SW 1271 (cell line): ENCODE measurements at places on chromosomes 7 and 10.

GRCh38 chr10:34124522-34125035, 690.5 kb downstream of the PARD3 start:
- DNase-seq: peak; percentile 42

DNA sequence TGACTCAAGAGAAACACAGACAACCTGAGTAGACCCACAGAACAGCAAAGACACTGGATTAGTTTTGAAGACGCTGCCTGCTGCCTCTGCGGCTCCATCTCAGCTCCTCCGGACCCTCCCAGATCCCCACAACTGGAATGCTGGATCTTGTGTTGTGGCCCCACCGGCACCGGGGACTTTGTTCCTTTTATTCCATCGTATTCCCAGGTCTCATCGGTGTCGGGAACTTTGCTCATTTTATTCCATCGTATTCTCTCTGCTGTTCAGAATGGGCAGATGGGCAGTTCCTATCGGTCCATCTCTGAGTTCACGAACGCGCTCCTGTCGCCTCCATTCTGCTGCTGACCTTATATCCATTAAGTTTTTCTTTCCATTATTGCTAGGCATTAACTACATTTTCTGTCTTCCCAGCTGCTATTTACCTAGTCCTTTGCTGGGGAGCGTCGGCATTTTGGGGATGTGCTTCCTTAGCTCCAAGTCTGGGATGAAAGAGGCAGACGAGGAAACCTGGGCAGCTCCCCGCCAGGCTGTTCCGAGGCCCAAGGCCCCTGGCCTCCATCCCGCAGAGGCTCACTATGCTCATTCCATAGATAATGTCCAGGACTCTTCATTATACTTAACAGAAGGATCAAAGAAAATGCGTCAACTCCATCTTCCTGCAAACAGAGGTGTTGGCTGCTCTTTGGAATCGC, 192.4 kb downstream of the MAD1L1 start:
- DNase-seq: no peak

- DNase-seq: no peak
Observed at GRCh38 chr7:52715701-52716100, 319.7 kb upstream of the POM121L12 start.

- no peak for DNase-seq
Observed at GRCh38 chr10:113960617-113961181, 83.0 kb upstream of the ADRB1 start.

DNA sequence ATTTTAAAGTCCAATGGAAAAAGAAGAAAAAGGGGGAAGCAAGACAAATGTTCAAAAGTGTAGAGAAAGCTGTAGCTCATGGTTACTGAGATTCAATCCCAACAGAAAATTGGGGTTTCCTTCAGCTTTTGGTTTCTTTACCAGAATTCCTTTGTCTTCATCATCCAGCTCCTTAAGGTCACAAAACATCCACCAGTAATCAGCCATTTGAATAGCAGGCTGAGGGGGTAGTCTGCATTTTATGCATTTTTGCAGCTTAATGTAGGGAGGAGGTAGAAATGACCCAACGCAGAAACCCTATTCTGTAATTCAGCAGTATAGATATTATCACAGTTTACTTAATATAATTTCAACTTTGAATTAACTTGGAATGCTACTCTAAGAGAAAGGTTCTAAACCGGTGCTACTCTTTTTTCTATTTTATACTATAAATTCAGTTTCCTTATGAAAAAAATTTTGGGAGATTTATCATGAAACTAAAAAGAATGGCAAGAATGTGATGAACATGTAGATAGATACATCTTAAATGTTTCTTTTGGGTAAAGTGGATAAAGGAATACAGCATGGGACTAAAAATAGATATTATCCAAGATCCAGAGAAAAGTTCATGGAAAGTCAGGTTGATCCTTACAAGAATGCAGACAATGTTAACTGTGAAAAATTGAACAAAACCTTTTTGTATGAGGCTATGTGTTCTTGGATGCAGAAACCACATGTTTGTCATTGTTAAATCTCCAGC, 596.9 kb downstream of the PHTF2 start:
- DNase-seq: no peak

DNA sequence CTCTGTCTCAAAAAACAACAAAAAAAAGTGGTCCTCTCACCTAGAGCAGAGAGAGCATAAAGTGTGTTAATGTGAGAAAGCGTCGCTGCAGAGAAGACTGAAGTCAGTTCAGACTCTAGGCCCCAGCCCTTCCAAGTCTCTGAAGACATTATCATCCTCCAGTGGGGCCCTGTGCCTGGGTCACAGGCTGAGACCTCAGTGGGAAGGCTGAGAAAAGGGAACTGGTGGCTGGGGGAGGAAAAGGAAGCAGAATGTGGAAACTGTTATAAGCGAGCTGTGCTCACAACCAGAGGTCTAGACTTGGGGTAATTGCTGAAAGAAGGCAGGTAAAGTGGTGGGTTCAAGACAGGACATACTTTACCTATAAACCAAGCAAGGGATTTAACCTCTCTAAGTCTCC, 4.9 kb upstream of the RRP12 start:
- DNase-seq: no peak

- DNase-seq: no peak
Observed at GRCh38 chr10:63865210-63865609, 344.0 kb downstream of the REEP3 start.

- no peak for DNase-seq
Observed at GRCh38 chr10:48767373-48768143, 82.9 kb downstream of the WDFY4 start.

DNA sequence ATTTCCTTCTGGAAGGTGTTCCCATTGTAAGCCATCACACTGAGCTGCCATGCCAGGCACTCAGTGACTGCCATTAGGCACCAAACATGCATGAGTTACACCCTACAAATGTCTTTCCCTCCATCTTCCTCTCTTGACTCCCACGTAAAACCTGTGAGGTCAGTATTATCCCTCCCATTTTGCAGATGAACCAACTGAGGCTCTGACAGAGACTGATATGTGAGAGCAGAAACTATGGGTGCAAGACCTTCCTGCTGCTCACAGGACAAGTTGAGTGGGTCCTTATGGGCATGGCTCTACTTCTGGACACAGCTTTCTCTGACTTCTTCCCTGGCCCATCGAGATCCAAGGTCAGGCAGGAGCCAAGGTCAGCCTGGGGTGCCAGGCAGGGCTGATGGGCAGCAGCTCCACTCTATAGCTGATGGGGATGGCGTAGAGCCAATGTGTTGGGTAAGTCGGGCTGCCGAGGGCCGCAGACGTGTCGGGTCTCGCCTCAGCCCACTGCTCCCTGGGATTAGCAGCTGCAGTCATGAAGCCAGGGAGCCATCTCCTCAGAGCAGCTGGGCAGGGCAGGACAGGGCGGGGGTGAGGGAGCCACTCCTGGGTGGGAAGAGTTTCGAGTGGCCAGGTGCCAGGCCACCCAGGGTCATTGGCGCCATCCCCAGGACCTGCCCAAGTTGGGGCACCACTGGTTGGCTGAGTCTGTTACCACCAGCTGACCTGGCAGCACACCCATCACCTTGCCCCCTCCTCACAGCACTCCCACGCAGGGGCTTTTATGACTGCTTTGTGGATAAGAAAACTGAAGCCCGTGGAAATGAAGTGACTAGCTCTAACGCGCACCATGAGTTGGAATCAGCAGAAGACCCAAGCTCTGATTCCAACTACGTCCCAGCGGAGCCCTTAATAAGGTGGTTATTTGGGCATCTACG, 117.8 kb upstream of the ZMIZ1 start:
- no peak for DNase-seq

- no peak for DNase-seq
Observed at GRCh38 chr7:13110107-13110506, 422.7 kb downstream of the ARL4A start.

- DNase-seq: no peak
Observed at GRCh38 chr10:30816820-30817171, 187.2 kb upstream of the LYZL2 start.

DNA sequence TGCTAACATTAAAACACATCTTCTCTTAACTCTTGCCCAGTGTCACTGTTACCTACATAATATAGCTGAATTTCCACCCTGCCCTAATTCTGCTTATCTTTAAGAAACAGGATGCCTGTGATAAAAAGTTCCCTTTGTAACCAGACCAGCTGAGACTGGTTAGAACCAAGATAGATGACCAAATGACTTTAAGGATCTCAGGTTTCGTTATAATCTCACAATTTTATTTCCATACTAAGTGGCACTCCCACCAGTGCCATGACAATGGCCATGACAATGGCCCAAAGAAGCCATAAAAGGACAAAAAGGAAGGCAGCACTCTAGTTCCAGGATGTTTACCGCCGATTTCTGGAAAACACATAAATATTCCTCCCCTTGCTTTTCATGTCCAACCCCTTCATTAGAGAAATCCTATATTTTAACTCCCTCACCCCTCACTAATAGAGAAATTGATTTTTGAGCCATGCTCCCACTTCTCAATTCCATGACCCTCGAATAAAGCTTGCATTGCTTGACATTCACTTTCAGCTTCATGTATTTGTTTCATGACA, 126.1 kb downstream of the ELAPOR2 start:
- DNase-seq: no peak

- no peak for DNase-seq
Observed at GRCh38 chr10:1499359-1499957, 237.9 kb downstream of the ADARB2 start.

DNA sequence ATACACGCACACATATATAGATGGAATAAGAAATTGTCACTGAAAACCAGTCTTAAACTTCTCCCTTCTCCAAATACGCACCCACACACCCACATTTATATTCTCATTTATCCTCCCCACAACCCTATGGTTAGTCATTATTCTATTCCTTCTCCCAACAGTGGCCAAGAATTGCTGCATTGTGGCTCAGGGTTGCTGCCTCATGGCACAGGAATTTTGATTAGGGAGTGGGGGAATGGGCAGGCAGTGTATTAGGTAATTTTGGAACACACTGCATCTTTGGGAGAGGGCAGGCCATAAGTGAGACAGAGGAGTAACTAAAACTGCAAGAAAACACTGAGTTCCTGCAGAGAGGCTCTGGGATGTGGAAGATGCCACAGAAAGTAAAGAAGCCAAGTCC, 35.7 kb downstream of the NAPEPLD start:
- no peak for DNase-seq

DNA sequence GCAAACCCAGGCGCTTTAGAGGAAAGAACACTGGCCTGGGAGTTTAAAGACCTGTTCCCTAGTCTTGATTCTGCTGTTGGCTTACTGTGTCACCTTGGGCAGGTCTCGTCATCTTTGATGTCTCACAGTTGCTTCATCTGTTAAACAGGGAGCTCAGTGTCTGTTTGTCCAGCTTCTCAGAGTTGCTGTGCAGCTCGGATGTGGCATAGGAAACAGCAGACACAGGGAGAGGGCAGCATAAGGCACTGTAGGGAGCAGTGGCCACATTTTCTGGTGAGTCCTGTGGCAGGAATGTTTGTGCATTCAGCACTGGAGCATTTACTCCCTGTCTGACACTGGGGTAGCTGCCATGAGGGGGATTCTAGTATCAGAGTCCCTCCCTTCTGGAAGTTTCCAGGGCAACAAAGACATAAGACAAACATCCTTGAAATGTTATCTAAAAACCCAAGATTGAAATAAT, 2.0 kb downstream of the REPIN1 start:
- DNase-seq: no peak

DNA sequence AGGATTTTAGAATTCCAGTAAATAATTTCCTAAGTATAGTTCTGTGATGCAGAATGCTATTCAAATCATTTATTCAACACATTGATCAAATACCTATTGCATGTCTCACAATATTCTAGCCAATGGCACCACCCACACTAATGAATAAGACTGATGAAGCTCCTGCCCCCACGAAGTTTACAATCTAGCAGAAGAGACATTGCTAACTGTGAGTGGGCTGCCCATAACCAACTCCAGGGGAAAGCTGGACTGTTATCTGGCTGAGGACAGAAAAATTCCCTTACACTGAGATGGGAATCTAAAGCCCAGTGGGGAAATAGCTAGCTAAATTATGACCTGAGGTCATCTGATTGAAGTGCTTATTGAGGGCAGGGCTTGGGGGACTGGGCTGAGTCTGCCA, 128.8 kb upstream of the LYZL2 start:
- no peak for DNase-seq

GRCh38 chr10:27912231-27912630, 86.6 kb downstream of the ODAD2 start:
- no peak for DNase-seq

DNA sequence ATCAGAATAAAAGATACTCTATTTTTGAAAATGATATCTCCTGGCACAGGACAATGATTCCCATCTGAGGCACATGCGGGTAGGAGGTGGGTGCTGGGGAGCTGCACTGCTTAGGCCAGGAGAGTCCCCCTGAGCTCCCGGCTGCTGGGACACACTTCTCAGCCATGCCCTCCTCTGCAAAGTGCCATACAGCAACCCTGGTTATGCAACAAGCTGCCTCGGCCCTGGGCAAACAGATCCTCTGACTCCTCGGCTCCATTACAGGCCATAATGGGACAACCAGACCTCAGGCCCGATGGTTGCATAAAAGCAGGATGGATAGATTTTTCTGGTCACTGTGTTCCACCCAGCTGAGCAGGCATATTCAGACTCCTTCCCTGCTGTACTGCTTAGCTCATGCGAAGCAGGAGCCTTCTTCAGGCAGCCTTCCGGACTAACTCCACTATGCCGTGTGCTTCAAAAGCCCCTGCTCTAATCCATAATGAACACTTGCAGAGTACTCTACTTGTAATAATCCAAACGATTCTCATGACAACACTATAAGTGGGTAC, 6.5 kb upstream of the LEP start:
- DNase-seq: no peak

GRCh38 chr10:49290607-49291006, 8.4 kb upstream of the C10orf71 start:
- DNase-seq: no peak

GRCh38 chr7:35289376-35289775, 35.5 kb upstream of the TBX20 start:
- no peak for DNase-seq

DNA sequence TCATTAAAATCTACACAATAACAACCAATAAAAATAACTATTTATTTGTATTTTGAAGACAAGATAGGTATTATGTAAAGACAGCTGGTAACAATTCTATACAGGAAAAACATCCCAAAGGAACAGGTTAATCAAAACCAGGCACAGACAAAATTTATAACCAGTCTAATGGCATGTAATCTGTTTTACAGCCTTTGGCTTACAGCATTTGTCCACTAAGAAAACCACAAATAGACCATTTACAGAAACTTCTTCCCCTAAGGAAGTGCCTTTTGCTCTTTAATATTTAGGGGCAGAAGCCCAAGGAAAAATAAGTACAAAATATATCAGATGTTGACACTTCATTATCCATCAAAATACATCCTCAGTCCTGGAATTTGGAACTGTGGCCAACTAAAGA, 65.0 kb downstream of the SVIL start:
- no peak for DNase-seq
